ENCODE measurements at places on chromosomes 5 and 9.

DNA sequence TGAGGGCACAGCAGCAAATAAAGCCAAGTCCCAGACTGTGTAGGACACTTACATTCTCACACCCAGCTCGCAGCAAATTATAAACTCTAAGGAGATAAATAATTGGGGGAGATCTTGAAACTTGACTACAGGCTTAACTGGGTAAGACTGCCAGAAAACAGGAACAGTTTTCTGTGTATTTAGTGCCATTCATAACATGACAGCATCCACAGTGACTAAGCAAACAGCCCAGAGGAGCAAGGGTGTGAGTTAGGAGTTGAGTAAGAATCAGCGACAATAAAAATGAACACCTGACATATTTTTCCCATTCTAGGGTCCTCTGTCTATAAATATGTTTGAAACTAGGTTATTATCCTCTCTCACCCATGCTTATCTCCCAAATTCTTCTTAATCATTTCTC, 370.9 kb upstream of the WWC1 start:
- no peak for DNase-seq

- no peak for DNase-seq
Observed at GRCh38 chr9:107733523-107733894, 243.9 kb upstream of the KLF4 start.

- no peak for DNase-seq
Observed at GRCh38 chr5:122434205-122434970, 122.4 kb downstream of the SNCAIP start.

GRCh38 chr5:129141696-129142095, 47.1 kb downstream of the ISOC1 start:
- DNase-seq, result no peak

DNA sequence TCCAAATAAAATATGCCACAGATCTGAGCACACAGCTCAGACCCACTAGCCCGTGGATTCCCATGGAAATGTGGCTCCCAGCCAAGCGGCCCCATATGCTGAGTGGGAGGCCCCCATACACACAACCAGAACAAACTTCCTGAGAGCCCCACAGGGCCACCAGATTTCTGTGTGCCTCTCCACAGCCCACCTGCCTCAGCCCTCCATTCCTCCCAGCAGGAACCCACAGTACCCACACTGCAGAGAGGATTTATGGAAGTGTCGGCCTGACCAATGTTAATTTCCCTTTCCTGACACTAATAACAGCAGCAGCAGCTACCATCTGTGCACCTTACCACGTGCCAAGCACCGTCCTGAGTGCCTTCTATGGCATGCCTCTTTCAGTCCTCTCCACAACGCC, 99.3 kb upstream of the SPOCK1 start:
- no peak for DNase-seq

DNA sequence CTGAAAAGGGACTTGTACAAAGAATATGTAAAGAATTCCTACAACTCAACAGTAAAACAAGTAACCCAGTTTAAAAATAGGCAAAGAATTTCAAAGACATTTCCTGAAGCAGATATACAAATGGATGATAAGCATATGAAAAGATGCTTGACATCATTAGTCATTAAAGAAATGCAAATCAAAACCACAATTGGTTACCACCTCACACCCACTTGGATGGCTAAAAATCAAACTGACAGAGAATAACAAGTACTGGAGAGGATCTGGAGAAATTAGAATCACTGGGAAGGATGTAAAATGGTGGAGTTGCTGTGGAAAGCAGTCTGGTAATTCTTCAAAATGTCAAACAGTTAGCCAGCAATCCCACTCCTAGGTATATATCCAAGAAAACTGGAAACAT, 12.5 kb upstream of the FOXE1 start:
- no peak for DNase-seq

Measured in T47D (cell line).